H9 (cell line): ENCODE measurements at places on chromosomes 7 and 10.
A peak's percentile ranks its signal among the peaks of the same experiment; 100 is the strongest.

- peak; percentile 84 for DNase-seq
Measured at GRCh38 chr7:158495786-158496185, 91.8 kb downstream of the PTPRN2 start.

DNA sequence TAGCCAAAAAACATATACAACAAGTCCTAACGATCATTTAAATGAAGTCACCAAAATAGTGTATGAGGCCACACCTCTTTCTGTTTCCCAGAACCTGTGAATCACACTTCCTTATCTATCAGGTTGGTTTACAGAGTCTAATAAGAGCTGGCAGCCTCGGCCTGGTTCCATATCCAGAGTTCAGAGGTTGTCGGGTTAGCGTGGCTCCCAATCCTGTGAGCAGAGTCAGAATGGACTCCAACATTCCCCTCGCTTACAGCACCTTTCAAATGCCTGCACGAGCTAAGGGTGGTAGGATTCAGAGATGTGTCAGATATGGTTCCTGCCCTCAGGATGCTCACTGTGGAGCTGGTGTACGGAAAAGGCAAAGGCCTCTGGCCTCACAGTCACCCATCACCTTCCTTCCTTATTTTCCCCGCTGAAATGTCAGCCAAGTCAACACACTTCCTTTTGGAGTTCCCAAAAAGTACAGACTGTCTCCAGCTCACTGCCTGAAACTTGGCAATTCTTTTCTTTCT is 6.0 kb downstream of the IL15RA start:
- DNase-seq, result no peak

DNA sequence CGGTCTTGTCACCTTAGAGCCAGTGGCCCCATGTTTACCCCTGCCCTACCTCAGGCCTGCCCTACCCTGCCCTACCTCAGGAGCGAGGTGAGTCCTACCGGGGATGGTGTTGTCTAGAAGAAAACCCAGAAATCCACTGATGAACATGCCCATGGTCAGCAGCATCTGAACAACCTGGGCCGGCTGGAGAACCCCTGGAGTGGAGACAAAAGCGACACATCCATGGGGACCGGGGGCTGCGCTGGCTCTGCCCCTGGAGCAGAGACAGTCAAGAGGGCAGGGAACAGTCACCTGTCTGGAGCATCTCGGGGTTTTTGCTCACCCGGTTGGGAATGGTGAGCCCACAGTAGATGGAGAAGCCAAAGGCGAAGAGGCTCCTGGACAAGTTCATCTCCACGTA is 36.3 kb downstream of the STRA8 start:
- DNase-seq, result no peak

DNA sequence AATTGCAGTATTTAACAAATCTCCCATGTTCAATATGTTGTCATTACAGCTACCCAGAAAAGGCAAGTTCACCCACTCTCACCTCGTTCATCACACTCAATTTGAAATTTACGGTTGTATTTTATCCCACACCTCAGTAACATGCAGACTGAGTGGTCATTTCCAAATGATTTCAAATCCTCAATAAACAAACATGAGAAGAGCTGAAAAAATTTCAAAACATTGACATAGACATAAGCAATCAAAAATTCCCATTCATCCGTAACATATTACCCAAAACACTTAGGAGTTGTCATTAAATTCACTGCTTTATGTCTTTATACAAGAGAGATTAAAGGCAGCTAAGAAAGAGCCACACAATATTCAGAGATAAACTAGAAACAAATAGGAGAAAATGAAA is 61.7 kb upstream of the NEBL start:
- no peak for DNase-seq

- DNase-seq, result no peak
Measured at GRCh38 chr10:77448226-77448625, 189.4 kb downstream of the KCNMA1 start.

GRCh38 chr10:88389456-88389855 is 193.7 kb downstream of the RNLS start:
- DNase-seq, result no peak

- no peak for DNase-seq
Measured at GRCh38 chr7:72403458-72404076, 8.6 kb downstream of the CALN1 start.

GRCh38 chr10:87658858-87659555 is 671 bp upstream of the PAPSS2 start:
- DNase-seq, result peak; percentile 79

- no peak for DNase-seq
Measured at GRCh38 chr10:128873411-128874054, 593.5 kb upstream of the MGMT start.

GRCh38 chr10:100866575-100867098 is 46.1 kb upstream of the SLF2 start:
- peak; percentile 75 for DNase-seq

- no peak for DNase-seq
Measured at GRCh38 chr10:120436439-120437112, 20.5 kb upstream of the PLPP4 start.

- no peak for DNase-seq
Measured at GRCh38 chr10:99660662-99661376, 1.5 kb downstream of the ENTPD7 start.

- no peak for DNase-seq
Measured at GRCh38 chr10:109696981-109697775, 226.1 kb downstream of the XPNPEP1 start.
